T-helper 1 cell treated with Interleukin-12 subunit alpha and Interleukin-12 subunit beta and Interleukin-4 antibody, amounts not matched to agents 30 ng/mL and 1 ng/mL, for 36 hours (primary cell): ENCODE measurements at places on chromosomes 1 and 21. TPM values are rescaled to one million over a fixed set of nuclear protein-coding genes. Genes with fewer than 3 reads are reported as not detected.

Gene CHIA
- total RNA-seq, result not detected in 2 replicates

Gene CATSPERE
- 0.32 and 0.68 TPM in 2 replicates for total RNA-seq

Gene CFAP45
- 0.68 and 0.76 TPM in 2 replicates for total RNA-seq

Gene STX12
- total RNA-seq, result 31.5 and 31.7 TPM in 2 replicates

Gene AK5
- total RNA-seq, result 0.34 and 0.93 TPM in 2 replicates
